B cell (primary cell): ENCODE measurements at places on chromosomes 4 and X. TPM values are rescaled to one million over a fixed set of nuclear protein-coding genes. Genes with fewer than 3 reads are reported as not detected.

DNA sequence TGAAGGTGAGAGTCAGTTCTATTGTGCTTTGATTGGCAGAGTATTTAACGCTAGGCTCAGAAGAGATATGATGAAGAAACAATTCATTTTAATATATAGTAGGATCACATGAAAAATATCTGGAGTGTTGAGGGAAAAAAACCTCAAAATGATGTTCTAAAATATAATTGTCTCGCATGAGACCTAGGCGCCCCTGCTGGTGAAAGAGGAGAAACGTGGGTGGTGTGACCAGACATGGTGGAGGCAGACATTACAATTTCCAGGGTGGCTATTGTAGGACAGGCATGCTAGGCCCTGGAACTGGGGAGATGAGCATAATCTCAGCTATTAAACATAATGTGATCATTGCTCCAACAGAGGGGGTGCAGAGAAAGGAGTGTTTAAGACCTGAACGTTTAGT is 210.0 kb downstream of the HS3ST1 start:
- no peak overlapping the region for H3K27ac ChIP-seq
- DNase-seq, result no peak
- no peaks in the 10 kb centered on the region for H3K36me3 ChIP-seq
- H3K4me3 ChIP-seq, result no peak overlapping the region

The GAK gene
- 113 and 134 TPM in 2 replicates for polyA plus RNA-seq

GRCh38 chrX:112654871-112655270 is 24.9 kb downstream of the LHFPL1 start:
- no peak overlapping the region for H3K4me3 ChIP-seq
- no peak for DNase-seq
- H3K4me1 ChIP-seq, result no peaks in the 10 kb centered on the region
- H3K27me3 ChIP-seq, result no peaks in the 10 kb centered on the region

DNA sequence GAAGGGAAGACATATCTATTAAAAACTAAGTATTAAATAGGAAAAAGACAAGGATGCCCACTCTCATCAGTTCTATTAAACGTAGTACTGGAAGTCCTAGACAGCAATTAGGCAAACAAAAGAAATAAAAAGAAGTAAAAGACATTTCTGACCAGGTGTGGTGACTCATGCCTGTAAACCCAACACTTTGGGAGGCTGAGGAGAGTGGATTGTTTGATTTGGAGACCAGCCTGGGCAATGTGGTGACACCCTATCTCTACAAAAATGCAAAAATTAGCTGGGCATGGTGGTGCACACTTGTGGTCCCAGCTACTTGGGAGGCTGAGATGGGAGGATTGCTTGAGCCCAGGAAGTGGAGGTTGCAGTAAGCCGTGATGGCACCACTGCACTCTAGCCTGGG is 1071.8 kb downstream of the FAT4 start:
- H3K36me3 ChIP-seq, result no peaks in the 10 kb centered on the region
- no peaks in the 10 kb centered on the region for H3K27me3 ChIP-seq
- H3K4me3 ChIP-seq, result no peak overlapping the region
- no peak overlapping the region for H3K27ac ChIP-seq
- DNase-seq, result no peak

The SSX2B gene
- polyA plus RNA-seq, result not detected in 2 replicates

GRCh38 chr4:71356924-71357663 is 18.3 kb downstream of the SLC4A4 start:
- no peaks in the 10 kb centered on the region for H3K36me3 ChIP-seq
- H3K4me3 ChIP-seq, result no peak overlapping the region
- no peak overlapping the region for H3K27ac ChIP-seq
- H3K4me1 ChIP-seq, result no peaks in the 10 kb centered on the region
- no peaks in the 10 kb centered on the region for H3K27me3 ChIP-seq
- DNase-seq, result no peak

DNA sequence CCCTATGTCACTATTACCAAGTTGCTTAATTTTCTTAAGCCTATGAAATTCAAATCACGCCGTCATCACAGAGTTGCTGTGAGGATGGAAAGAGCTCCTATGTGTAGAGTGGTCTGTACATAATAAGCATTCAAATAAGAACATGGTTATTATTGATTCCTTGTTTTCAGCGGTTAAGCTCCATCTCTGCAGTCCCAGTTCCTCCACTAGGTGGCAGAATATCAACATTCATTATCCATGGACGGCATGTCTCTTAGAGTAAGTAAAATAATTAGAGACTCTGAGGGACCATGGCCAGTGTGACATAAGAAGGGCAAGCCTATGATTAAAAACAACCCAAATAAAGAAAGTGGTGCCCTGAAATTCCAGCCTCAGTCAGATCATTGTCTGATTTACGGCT is 132.5 kb upstream of the NHS start:
- H3K4me3 ChIP-seq, result no peak overlapping the region
- peak; percentile 25 for DNase-seq
- no peaks in the 10 kb centered on the region for H3K36me3 ChIP-seq
